ENCODE measurements at places on chromosomes 5 and 9.

DNA sequence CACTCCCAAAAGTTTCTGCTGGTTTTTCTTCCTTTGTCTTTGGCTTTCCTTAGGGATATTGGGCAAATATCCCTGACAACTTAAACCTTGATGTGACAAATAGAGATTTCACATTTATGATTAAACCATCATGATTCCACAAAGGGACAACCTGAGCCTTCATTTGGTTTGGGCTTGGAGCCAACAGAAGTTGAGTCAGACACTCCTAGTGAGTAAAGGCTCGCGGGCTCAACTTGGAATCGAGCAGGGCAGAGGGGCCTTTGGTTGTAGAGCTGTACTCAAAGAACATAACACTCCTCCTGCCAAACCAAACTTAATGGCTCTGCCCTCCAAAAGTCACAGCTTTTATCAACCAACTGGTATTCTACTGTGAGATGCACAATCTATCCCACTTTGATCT lies 290.2 kb upstream of the MAP3K1 start:
- DNase-seq: no peak

DNA sequence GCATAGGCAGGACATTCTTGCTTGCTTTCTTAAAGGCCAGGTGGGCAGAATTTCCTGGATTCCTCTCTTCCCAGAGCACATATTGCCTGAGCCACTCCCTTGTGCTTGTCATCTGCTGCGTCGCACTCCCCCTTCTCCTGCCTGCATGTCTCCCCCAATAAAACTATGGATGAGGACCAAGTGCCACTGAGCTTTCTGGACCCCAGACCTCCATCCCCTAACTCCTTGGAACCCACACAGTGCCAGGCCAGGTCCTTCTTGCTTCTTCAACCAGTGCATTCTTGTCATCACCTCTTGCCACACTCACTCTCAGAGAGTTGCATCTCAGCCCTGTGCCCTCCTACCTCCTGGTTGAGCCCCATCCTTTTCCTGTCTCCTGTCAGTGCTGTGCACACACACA lies 157.9 kb upstream of the PANK3 start:
- no peak for DNase-seq

DNA sequence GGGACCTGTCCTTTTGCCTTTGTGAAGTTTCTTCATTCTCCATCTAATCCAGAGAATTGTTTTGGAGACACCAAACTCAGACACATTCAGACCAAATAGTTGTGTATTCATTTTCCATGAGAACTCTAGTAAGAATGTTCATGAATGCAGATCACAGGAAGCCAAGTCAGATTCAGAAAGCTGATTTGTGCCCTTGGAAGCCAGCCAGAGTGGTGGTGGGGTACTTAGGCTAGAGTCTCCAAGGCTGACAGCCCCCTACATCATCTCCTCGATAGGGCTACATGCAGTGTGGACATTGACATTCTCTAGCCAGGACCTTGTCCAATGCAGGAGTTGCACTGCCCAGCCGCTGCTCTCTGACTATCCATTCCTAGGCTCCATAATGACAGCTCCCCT lies 137.6 kb downstream of the UGCG start:
- no peak for DNase-seq

- no peak for DNase-seq
Observed at GRCh38 chr5:51987239-51987638, 604.0 kb downstream of the ISL1 start.

DNA sequence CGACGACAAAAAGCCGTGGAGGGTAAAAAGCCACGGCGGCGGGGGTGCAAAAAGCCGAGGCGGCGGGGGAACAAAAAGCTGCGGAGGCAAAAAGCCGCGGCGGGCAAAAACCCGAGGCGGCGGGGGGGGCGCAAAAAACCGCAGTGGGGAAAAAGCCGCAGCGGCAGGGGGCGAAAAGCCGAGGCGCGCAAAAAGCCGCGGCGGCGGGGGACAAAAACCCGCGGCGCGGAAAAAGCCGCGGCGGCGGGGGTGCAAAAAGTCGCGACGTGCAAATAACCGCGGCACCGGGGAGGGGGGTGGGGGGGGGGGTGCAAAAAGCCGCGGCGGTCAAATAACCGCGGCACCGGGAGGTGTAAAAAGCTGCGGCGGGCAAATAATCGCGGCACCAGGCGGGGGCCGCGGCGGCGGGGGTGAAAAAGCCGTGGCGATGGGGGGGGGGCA lies 511.5 kb downstream of the FOXD4L5 start:
- DNase-seq: no peak

DNA sequence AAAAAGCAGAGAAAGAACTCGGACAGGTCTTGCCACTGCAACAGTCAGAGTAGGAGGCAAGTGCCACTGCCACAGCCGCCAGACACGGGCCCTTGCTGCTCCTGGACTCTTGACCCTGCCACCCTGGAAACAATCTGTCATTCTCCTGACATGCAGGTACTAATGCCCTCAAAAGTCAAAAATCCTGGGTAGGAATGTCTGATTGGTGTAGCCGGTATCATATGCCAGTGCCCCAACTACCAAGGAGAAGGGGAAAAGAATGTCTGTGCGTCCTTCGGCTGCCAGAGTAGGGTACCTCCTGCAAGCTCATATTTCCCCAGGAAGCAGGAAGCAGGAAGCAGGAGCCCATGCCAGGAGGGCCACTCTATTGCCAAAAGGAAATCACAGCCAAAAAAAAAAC lies 30.5 kb upstream of the F2RL1 start:
- no peak for DNase-seq

DNA sequence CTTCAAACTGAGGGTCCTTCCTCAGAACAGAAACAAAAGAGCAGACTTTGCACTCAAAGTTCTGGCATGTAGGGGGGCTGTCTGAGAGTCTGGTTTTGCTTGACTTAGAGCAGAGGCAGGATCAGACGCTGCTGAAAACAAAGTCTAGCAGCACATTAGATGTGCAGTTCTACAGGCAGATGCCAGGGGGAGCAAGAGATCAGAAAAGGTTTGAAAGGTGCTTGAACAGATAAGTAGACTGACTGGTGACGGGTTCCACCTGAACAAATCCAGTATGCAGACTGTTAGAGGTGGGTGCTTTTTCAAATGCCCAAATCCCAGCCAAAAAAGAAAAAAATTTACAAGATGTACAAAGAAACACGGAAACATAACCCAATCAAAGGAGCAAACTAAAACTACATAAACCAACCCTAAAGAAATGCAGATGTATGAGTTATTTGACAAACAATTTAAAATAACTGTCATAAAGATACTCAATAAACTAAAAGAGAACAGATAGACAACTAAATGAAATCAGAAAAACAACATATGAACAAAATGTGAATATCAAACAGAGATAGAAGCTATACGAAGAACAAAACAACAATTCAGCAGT lies 194.7 kb upstream of the FREM1 start:
- no peak for DNase-seq
